ENCODE measurements at places on chromosomes 2 and 18.

DNA sequence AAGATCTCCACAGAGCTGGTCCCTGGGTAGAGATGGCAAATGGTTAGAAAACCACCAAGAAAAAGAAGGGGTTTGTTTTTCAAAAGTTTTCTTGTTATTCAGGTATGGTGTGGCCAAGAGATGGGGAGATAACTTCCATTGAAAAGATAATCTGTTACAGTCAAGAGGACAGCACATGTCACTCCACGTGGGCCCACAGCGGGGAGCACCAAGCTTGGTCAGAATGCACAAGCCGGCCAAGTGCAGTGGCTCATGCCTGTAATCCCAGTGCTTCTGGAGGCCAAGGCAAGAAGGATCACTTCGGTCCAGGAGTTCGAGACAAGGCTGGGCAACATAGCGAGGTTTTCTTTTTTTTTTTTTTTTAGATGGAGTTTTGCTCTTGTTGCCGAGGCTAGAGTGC, 6.0 kb upstream of the LCLAT1 start:
- DNase-seq, result no peak

GRCh38 chr18:42477267-42477666, 522.2 kb downstream of the PIK3C3 start:
- DNase-seq, result no peak

DNA sequence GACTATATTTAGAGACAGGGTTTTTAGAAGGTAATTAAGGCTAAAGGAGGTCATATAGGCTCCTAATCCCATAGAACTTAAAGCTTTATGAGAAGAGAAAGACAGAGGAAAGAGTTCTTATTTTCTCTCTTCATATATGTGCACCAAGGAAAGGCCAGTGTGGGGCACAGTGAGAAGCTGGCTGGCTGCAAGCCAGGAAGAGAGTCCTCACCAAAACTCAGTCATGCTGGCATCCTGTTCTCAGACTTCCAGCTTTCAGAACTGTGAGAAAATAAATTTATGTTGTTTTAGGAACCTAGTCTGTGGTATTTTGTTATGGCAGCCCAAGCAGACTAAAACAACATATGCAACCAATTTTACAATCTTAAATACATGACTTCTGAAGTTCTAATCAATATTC, 31.5 kb upstream of the ATIC start:
- no peak for DNase-seq

GRCh38 chr18:9597609-9598008, 16.8 kb downstream of the PPP4R1 start:
- DNase-seq, result no peak

DNA sequence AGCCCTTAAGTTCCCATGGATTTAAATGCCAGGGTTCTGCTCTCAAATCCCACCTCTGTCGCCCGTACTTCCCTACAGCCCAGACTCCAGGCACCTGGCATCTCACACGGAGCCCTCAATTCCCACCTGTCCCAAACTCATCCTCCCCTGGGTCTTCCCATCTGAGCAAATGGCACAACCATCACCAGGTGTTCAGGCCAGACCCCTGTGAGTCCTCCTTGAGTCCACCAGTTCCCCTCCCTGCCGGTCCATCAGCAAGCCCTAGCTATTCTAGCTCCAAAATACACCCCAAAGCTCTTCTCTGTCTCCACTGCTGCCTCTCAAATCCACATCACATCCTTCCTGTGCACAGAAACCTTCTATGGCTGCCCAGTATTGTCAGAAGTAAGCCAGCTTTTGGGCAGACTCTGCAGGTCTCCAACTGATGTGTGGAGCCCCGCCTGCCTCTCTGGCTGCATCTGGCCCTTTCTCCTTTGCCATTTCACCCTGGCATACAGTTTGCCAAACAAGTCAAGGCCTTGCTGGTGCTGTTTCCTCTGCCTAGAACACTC, 67.7 kb downstream of the DNMT3A start:
- DNase-seq, result no peak

GRCh38 chr2:46490521-46491141, 11.3 kb downstream of the TMEM247 start:
- no peak for DNase-seq

DNA sequence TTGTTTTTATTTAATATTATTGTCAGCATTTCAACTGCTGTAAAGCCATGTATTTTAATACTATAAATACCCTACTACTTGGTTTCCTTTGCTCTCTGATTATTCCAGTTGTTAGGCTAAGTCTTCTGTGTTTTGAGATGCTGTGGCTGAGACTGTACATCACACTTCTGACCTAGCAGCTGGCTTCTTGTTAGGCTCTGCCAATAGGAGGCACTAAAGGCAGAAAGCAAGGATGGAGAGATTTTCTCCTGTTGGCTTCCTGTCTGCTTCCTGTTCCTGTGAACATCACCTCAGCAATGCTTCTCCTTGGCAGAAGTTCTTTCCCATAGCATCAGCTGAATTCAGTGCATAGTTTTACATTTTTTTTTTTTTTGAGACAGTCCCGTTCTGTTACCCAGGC, 68.3 kb upstream of the YPEL5 start:
- DNase-seq, result no peak

DNA sequence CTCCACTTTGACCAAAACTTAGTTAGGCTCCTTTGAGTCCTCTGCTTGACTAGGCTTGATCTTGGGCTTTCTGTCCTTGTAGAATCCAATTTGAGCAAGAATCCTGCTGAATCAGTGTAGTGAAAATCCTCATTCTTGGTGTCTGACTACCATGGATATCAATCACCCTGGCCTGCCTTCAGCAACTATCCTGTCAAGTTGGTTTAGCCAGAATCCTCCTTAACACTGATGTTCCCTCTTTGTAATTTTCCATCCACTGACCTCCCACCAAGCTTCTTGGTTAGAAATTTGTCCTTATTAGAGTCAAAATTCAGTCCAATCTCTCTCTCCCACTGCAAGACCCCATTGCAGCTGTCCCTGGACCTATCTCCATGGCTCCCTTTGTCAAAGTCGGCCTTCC, 494 bp upstream of the RBM45 start:
- no peak for DNase-seq

GRCh38 chr2:47636596-47637264, 146.2 kb upstream of the MSH6 start:
- no peak for DNase-seq

- DNase-seq, result no peak
Measured at GRCh38 chr2:240598311-240598911, 11.9 kb downstream of the CAPN10 start.

DNA sequence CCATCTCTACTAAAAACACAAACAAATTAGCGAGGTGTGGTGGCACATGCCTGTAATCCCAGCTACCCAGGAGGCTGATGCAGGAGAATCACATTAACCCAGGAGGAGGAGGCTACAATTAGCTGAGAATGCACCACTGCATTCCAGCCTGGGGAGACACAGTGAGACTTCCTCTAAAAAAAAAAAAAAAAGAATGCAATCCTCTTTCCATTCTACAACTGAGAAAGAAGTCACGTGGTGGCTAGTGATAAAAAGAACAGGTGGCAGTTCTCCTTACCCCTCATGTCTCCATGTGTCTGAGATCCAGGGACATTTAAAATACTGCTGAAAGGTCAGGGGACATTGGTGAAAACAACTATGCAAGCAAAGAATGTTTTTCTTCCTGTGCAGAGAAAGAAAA, 24.4 kb upstream of the GPR39 start:
- no peak for DNase-seq

DNA sequence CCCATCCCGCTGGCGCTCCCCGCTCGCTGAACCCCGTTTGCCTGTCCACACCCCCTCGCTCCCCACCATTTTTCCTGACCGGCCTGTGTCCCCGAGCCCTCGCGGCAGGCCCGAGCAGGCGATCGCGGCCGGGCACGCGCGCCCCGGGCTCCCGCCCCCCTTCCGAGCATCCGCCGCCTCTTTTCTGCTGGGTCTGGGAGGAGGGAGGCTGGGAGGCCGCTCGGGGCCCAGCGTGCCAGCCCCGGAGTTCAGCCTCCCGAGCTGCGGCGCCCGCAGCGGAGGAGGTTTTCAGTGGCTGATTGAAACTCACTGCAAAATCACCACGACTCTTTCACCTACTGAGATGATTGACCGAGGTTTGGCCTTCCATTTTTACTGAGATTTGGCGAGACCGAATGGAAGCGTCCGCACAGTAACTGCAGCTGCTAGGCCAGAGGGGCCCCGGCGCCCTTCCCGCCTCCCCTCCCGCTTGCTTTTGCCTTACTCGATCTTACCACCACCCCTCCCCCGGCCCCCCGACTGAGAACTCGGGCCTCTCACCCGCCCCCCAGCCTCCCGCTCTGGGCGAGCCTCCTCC, 4.8 kb downstream of the SOX11 start:
- DNase-seq, result no peak

DNA sequence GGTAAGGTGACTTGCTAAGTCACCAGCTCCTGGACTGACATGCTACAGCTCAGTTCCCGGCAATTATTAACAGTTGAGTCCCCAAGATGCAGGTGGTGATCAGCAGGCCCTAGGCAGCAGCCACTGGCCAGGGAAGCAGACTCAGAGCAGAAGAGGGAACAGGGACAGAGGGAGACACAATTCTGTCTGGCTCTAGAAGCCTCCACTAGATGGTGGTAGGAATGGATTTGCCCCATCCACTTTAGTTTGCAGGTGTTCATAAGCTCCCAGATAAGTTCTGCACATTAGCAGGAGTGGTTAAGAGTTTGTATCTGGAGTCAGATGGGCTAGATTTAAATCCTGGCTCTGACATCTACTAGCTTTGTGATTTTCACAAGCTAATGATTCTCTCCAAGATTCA, 25.5 kb upstream of the SLC1A4 start:
- no peak for DNase-seq

- DNase-seq, result no peak
Measured at GRCh38 chr2:127568128-127568527, 32.6 kb downstream of the MYO7B start.

DNA sequence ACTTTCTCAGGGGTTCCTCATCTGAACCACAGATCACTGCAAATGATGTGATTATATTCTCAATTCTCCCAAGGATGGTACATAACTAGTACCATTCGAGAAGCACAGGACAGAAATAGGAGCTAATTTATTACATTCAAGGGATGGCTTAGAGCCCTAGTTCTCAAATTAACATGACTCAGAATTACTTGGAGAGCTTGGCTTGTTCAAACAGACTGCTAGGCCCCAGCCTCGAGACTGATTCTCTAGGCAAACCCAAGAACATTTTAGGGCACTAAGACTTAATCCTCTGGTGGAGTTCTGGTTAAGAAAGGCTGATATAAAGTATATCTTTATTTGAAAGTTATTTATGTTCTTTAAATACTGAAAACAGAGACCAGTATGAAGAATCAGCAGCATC, 35.8 kb downstream of the HIBCH start:
- DNase-seq, result no peak

DNA sequence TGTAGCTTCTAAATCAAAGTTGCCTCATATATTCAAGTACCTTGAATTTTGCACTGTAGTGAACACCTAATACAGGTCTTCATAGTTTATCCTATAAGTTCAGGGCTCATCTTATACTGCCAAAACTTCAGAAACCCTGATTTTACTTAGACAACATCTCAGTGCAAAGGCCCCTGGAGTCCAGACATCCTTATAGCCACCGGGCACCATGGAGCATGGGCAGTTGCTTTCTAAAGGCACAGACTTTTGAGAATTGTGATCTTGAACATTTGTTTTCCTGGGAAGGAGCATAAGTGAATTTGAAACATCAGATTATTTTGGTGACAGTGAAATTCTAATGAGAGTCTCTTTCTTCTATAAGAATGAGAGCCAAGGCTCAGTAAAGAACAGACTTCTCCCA, 292.3 kb downstream of the CYRIA start:
- no peak for DNase-seq

DNA sequence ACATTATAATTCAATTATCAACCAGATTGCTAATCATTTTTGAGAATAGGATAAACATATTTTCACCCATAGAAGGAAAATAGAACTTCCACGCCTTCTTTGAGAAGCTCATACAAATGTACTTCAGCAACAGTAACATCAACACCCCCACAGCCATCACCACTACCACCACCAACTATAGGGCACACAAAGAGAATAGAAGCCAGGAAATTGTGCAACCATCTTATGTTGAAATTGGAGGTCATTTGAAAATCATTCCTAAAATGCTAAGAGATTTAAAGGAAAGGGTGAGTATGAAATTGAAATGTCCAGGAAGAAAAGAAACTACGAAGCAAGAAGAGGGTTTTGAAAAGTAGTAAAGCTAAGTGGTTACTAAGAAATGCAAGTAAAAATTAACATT, 563.4 kb downstream of the ZNF804A start:
- no peak for DNase-seq

- no peak for DNase-seq
Measured at GRCh38 chr2:191333911-191334357, 88.7 kb downstream of the MYO1B start.

- DNase-seq, result peak; percentile 24
Measured at GRCh38 chr2:189287982-189288521, 108.5 kb upstream of the COL5A2 start.
